Neuronal stem cell (in vitro differentiated cells): ENCODE measurements at places on chromosomes 2 and 18.

DNA sequence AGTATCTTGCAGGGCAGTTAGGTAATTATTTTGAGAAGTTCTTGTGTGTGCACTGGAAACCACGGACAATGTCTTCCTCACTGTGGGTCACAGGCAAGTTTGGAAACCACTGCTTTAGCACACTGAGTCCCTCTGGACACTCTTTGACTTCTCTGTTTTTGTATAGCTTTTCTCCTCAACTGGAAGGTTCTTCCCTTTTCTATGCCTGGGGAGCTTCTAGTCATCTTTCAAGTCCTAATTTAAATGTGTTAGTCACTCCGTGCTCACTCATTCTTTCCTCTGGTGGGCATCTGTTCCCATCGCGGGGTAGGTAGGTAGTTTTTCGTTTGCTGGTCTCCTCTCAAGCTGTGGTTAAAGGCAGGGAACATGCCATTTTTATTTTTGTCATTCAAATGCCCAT is 32.1 kb downstream of the E2F6 start:
- no peak for DNase-seq

- no peak for DNase-seq
These were observed 12.5 kb upstream of the HRH4 start for GRCh38 chr18:24447961-24448360.

DNA sequence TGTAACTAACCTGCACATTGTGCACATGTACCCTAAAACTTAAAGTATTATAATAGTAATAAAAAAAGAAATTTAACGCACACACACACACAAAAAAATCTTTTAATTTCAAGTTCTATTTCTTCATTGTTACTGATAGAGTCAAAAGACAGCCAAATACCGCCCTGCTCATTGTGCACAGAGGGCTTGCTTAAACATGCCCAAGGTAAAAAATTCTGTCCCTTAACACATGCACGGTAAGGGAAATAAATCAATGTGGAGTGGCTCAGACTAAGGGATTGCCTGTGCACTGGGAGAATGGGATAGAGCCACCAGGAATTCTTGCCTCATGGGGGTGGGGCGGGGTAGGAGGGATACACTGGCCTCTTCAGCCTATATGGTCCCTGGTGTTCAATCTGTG is 468.0 kb downstream of the NUP35 start:
- no peak for DNase-seq

DNA sequence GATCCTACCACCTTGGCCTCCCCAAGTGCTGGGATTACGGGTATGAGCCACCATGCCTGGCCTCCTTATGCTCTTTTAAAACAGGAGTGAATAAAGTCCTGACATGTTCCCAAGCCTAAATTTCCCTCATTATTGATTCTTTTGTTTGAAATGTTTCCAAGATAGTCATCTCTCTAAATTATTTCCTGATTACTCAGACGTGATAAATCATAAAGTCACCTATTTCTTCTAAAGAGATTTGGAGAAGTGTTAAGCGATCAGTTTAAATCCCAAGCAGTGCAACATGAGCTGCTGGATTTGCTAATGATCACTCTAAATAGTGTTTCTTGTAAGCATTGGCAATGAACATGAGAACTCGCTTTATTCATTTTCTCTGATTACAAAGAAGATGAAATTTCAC is 51.8 kb downstream of the PMAIP1 start:
- no peak for DNase-seq

DNA sequence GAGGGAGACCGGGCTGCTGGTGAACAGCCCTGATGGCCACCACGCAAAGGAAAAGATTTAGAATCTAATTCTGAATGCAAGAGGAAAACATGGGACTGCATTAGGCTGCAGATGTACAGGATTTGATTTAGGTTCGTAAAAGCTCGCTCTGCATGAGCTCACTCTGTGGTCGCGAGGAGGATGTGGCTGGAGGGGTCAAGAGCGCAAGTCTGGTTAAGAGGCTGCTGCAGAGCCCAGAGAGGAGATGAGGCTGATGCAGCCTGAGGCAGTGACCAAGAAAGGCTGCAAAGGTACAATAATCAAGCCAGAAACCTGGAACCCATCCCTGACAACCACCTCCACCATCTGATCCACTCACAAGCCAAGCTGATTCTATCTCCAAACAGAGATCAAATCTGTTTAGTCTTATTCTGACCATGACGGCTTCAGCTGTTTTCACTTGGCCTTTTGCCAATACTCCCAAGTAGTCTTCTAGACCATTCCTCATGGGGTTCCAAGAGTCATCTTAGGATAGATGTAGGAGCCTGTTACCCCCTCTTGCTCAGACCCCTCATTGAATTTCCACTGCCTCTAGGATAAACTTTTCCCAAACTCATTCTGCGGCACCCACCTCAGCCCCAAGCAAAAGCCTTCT is 58.9 kb upstream of the ARL4C start:
- DNase-seq: no peak

DNA sequence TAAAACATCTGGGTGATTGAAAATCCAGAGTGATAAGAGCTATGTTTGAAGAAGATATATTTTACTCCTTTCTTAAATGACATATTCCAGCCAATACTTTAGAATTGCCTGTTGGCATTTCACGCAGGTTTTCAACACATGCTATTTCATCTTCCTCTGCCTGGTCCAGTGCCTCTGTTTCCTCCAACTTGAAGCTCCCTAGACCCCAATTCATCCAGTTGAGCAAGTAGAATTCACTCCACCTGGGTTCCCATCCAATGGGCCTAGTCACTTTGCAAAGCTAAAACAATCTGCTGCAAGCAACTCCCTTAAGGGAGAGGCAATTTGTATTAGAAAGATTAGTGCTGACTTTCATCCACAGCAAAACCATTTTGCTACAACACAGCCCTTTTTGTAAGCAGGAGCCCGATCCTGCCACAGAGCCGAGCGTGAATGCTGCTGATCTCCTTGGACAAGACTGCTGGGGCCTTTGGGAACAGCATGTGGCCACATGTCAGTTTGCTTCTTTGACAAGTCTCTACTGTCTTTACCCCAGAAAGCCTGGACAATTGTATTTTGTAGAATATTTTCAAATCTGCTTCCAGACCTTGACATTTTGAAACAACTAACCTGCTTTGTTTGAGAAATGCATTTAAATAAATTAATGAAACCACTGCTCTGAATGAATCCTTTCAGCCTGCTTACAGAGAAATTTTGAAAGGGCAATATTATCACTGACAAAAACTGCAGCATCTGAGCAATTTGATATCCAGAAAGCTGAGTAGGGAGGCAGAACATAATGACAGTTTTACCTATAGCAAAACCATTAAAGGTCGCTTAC is 259.1 kb downstream of the TDRD15 start:
- DNase-seq: no peak
